ENCODE measurements at places on chromosomes 3 and 15.

DNA sequence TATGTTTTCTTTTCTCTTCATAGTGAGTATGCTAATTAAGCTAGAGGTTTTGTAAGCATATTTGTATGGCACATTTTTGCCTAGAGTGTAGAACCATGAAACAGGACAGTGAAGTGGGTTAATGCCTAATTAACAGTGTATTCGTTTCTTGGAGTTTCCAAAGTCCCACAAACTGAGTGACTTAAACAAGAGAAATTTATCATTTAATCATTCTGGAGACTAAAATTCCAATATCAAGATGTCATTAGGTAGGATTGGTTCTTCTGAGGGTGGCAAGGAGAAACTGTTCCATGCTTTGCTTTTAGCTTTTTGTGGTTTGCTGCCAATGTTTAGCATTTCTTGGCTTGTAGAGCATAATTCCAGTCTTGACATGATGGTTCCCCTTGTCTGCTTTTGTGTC is 734.2 kb downstream of the NAALADL2 start:
- DNase-seq = no peak

GRCh38 chr3:65481085-65481484 is 557.6 kb downstream of the MAGI1 start:
- DNase-seq = no peak

DNA sequence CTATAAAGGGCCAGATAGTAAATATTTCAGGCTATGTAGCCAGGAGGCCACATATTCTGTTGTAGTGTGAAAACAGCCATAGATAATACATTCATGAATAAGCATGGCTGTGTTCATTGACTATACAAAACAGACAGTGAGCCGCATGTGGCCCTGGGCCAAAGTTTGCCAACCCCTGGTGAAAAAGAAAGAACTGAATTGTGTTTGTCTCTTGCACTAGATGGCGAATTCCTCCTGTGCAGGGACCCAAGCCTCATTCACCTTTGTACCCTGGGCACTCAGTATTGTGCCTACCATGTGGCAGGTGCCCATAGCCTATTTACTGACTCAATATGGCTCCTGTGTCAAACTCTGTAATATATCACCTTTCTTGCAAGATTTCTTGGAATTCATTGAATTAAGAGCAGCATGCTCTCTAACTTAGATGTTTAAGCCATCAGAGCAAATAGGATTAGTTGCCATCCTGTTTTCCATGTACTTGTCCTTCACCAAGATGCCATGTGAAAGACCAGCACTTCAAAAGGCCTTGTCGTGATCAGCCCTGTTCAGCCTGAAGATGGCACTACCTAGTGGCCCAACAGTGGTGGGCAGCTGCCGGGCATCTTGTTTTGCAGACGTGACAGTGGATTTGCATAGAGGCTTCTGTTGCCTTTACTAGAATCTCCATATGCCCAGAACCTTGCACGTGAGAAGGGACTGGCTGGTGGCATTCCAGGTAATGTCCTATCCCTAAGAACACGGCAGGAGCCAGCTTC is 50.9 kb upstream of the CMTM7 start:
- no peak for DNase-seq

DNA sequence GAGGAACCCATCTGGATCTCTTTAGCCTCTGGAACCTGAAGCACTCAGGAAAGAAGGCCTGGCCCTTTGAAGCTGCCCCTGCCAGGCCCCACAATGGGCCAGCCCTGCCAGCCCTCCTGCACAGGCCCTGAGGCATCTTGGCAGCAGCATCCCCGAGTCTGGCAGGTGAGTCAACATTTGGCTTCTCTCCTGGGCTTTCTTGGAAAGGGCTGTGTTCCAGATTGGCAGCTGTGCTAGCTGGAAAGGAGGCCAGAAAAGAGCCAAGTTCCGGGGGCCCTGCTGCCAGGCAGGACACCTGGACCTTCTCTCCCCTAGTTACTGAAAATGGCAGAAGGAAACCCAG is 187.2 kb downstream of the SHQ1 start:
- peak; percentile 71 for DNase-seq

DNA sequence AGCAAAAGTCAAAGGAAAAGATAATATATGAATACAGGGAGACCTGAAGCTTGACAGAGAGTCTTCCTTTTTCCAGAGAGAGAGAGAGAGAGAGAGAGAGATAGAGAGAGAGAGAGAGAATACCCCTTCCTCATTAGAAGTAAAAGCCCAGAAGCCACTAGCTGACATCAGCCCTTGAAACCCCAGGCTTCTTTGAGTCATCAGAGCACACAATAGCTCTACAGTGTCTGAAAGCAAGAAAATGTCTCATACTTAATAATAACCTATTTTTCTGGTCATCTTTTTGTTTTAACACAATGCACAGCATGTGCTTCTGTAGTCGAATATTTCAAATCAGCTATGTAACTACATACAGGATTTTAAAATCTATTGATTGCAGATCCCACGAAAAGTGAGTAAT is 109.2 kb upstream of the NANOGP8 start:
- DNase-seq = no peak

GRCh38 chr15:72365844-72366243 is 10.0 kb downstream of the HEXA start:
- no peak for DNase-seq

- no peak for DNase-seq
These were observed 224.7 kb upstream of the TBC1D5 start for GRCh38 chr3:17967111-17967510.

DNA sequence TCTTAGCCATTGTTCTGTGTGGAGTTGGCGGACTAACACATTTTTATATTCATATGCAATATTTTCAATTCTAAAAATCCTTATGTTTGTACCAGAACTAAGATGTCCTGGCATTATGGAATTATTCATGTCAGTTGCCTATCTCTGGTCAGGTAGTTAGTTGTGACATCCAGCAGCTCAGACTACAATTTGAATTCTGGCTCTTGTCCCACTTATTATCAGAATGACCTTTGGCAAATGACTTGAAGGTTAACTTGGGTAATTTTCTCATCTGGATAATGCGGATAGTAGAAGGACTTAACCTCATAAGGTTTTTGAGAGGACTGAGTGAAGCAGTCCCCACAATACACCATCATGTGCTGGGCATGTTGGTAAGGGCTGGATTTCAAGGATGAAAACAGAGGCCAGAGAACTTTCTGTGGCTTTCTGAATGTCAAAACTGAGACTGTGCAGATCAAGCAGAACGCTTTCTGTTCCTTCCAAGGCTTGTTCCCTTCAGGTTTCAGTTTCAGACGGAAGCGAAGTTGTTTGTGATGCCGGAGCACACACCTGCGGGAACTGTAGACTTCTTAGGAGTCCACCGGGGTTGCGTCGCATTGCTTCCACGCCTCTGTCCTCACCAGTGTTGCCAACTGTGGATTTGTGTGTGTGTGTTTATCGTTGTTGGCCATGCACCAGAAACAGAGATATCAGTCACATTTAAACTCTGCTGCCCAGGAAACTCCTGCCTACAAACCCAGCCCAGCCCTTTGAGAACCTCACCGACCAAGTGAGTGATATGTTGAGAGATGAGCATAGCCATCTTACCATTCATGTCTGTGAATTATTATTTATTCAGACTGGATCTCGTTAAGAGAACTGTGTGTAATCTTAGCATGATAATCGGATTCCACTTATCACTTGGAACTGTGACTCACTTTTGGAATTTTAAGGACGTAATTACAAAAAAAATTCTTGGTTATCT is 76.0 kb downstream of the PTPRG start:
- DNase-seq = no peak

DNA sequence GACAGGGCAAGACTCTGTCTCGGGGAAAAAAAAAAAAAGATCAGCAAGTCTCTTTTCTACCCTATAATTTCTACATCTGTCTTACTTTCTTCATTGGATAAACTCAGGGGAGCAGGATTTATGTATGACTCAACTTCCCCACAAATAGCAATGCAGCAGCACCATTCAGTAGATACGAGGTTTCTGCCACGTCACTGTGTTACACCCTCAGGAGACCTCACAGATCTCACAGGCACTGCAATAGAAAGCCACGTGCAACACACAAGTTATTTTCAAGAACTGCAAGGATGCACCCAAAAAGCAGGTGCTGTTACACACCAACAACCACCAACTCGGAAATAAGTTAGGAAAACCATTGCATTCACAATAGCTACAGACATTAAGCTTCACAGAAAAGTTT is 30.2 kb downstream of the TSPAN3 start:
- DNase-seq = peak; percentile 56

GRCh38 chr3:68090571-68090970 is 436.2 kb upstream of the SUCLG2 start:
- no peak for DNase-seq

DNA sequence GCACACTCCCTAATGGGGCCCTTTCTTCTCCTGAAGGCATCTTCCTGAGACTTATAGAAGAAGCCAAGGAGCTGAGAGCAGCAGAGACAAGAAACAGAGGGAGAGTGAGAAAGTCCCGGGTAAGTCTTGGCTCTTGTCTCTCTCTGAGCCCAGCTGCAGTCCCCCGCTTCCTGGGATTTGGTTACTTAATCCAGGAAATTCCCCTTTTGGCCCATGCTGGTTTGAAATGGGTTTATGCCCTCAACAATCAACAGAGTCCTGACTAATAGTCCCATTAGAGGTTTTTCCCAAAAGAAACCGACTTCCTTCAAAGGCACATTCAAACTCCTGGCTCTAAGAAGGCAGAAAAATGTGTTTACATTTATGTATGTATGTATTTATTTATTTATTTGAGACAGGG is 22.0 kb downstream of the TMEM158 start:
- DNase-seq = peak; percentile 78

GRCh38 chr3:58206406-58207011 is 4.3 kb downstream of the DNASE1L3 start:
- DNase-seq = peak; percentile 57

- DNase-seq = no peak
These were observed 8.2 kb upstream of the OCA2 start for GRCh38 chr15:28107111-28107903.

- peak; percentile 79 for DNase-seq
These were observed 84.0 kb downstream of the DIPK2A start for GRCh38 chr3:144055604-144056003.

- no peak for DNase-seq
These were observed 43.4 kb downstream of the NSUN3 start for GRCh38 chr3:94106268-94106667.

DNA sequence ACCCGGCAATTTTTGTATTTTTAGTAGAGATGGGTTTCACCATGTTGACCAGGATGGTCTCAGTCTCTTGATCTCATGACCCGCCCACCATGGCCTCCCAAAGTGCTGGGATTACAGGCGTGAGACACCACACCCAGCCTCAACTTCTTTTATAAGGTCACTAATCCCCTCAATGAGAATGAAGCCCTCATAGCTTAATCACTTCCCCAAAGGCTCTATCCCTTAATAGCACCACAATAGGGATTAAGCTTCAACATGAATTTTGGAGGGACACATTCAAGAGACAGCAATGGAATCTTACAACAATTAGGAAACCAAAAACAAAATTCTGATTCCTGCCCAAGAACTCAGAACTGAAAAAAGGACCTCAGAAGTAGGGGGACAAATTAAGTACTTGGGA is 126.8 kb downstream of the ATP1B3 start:
- DNase-seq = no peak

GRCh38 chr3:5212628-5213573 is 25.4 kb downstream of the EDEM1 start:
- DNase-seq = no peak

GRCh38 chr3:117266806-117267205 is 557.2 kb downstream of the TUSC7 start:
- DNase-seq = no peak

- peak; percentile 69 for DNase-seq
These were observed 59.8 kb upstream of the THSD4 start for GRCh38 chr15:71055461-71055860.

GRCh38 chr15:70351391-70351790 is 253.7 kb upstream of the TLE3 start:
- no peak for DNase-seq

GRCh38 chr3:64806668-64807605 is 119.1 kb upstream of the ADAMTS9 start:
- DNase-seq = no peak

DNA sequence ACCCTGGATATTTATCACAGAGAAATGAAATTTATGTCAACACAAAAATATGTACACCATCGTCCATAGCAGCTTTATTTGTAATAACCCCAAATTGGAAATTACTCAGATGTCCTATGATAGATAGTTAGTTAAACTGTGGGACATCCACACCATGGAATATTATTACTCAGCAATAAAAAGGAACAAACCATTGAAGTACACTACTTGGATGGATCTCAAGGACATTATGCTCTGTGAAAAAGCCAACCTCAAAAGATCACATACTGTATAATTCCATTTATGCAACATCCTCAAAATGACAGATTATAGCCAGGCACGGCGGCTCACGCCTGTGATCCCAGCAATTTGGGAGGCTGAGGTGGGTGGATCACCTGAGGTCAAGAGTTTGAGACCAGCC is 113.3 kb downstream of the PGPEP1L start:
- DNase-seq = no peak

GRCh38 chr3:42024591-42025351 is 62.9 kb upstream of the ULK4 start:
- DNase-seq = no peak

DNA sequence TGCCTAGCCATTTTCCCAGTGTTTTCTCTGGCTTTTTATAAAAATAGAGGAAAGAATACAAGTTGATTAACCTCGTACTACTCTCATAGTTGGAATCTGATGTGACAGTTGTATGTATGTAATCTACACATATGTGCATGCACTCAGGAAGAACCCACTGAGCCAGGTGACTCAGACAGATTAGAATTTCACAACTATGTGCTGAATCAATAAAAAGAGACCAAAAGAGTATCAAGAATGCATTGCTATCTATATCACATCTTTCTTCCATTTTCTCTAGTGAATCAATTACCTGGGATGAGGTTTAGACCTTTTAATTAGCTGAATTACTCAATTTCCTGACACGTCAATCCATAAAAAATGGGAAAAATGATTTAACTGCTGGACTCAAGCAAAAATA is 319.3 kb upstream of the ATP10A start:
- DNase-seq = peak; percentile 76

GRCh38 chr3:12983319-12983718 is 89.9 kb downstream of the IQSEC1 start:
- DNase-seq = no peak

GRCh38 chr3:136192831-136193230 is 3.3 kb downstream of the MSL2 start:
- peak; percentile 11 for DNase-seq

DNA sequence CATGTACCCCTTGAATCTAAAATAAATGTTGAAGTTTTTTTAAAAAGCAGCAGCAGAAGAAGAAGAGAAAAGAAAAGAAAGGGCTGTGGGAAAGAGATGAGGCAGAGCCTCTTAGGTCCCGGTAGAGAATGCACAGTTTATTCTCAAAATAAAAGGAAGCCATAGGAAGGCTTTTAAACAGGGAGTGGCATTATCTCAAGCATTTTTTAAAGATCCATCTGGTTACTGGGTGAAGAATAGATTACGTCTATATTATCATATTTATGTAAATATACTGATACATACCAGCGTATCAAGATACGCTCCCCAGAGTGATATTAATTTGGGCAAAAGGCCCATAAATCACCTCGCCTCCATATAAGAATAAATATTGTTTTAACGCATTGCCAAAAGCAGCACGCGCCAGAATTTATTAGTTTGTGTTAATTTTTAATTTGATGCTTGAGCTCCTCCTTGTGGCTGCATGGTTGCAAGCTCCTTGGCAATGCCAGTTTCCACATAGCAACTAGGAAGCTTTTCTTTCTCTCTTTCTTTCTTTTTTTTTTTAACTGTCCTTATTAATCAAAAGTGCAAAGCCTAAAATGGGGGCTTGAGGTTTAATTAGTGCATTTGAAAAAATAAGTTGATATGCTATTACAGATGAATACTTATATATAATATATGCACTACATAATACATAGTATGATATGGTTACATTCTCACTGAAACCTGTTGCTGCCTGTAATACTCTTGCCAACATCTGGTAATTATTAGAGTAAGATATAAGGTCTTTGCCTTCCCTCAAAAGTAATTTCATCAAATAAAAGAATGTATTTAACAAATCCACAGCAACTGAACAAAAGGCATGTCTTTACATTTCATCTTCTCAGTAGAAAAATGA is 242.8 kb upstream of the UBE2E2 start:
- peak; percentile 36 for DNase-seq
